CD4-positive, alpha-beta memory T cell (primary cell): ENCODE measurements at places on chromosomes 6 and 20. TPM values are rescaled to one million over a fixed set of nuclear protein-coding genes. Genes with fewer than 3 reads are reported as not detected.
A peak's percentile ranks its signal among the peaks of the same experiment; 100 is the strongest.

Gene FHL5
- not detected for total RNA-seq

Gene CTAGE9
- not detected for total RNA-seq

GRCh38 chr6:14664112-14664601, 546.6 kb downstream of the CD83 start:
- peak; percentile 45 for DNase-seq
- H3K4me3 ChIP-seq = no peak overlapping the region
- H3K27me3 ChIP-seq = no peaks in the 10 kb centered on the region
- H3K4me1 ChIP-seq = peaks cover 52% of the 10 kb centered on the region

- H3K36me3 ChIP-seq = no peaks in the 10 kb centered on the region
- H3K27me3 ChIP-seq = no peaks in the 10 kb centered on the region
- DNase-seq = no peak
- H3K4me1 ChIP-seq = no peaks in the 10 kb centered on the region
Observed at GRCh38 chr6:168862346-168862980, 391.2 kb downstream of the THBS2 start.

DNA sequence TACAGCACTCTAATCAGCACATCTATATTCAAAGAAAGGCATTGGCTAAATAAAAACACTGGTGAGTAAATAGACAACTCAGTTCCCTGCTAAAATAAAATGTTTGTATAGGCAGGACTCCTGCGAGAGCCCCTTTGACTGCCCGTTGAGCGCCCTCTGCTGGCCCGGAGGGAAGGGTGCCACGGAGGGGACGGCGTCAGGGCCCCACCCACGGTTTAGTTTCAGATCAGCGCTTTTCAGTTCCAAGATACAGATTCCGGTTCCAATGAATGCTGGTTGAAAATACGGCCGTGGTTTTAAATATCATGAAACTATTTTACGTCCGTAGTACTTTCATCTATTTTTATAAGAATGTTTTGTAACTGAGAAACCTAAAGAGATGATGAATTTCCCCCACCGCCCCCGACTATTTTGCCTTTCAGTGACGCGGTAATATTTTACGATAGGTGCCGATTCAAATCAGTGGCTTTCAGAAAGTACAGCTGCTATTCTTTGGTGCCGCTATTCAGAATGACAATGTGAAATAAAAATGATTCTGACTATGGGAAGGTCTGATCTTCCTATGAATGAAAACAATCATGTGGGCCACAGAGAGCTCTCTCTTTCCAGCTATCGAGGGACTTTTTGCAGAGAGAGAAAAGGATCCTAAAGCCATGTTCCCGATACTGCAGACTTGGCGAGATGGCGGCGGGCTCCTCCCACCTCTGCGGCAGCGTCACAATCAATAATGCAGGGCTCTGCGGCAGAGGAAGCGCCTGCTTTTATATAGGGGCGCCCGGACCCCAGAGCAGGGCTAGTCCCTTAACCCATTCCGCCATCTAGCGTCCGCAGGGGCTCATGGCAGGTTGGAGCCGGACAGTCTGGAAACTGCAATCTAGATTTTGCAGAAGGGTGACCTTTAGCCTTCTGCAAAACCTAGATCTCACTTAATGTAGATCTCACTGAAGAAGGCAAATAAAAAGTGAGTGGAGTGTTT, 10.6 kb upstream of the CCN6 start:
- DNase-seq = peak; percentile 90
- H3K4me1 ChIP-seq = peaks cover 9% of the 10 kb centered on the region
- H3K27ac ChIP-seq = peak overlapping the region; percentile 96
- H3K4me3 ChIP-seq = peak overlapping the region; percentile 99

Gene LY6G6D
- total RNA-seq = not detected

Gene IL17A
- total RNA-seq = not detected
